ENCODE measurements at places on chromosomes 7 and 10. TPM values are rescaled to one million over a fixed set of nuclear protein-coding genes. Genes with fewer than 3 reads are reported as not detected.

Gene NODAL
- not detected for total RNA-seq

Gene EPO
- not detected for total RNA-seq

Gene CYP3A5
- total RNA-seq: 1.6 TPM

Gene TMEM72
- total RNA-seq: 87.1 TPM

Gene DNAJC2
- total RNA-seq: 18.0 TPM

Gene ETV1
- total RNA-seq: 21.3 TPM

Gene CLRN3
- 6.5 TPM for total RNA-seq

Gene SMO
- 75.1 TPM for total RNA-seq

Gene ENTPD1
- 28.9 TPM for total RNA-seq

Gene PTEN
- total RNA-seq: 98.8 TPM

Gene GPR37
- 3.2 TPM for total RNA-seq

Gene EN2
- total RNA-seq: not detected

Gene TDRD1
- total RNA-seq: 0.06 TPM

Gene HMX3
- total RNA-seq: 0.82 TPM

Gene VWA2
- total RNA-seq: 3.0 TPM

Gene MCM10
- 4.8 TPM for total RNA-seq

Gene SNCG
- 20.1 TPM for total RNA-seq

All from metanephros (tissue), 2 donors.